ENCODE measurements at places on chromosomes 12 and 14.
A peak's percentile ranks its signal among the peaks of the same experiment; 100 is the strongest.

DNA sequence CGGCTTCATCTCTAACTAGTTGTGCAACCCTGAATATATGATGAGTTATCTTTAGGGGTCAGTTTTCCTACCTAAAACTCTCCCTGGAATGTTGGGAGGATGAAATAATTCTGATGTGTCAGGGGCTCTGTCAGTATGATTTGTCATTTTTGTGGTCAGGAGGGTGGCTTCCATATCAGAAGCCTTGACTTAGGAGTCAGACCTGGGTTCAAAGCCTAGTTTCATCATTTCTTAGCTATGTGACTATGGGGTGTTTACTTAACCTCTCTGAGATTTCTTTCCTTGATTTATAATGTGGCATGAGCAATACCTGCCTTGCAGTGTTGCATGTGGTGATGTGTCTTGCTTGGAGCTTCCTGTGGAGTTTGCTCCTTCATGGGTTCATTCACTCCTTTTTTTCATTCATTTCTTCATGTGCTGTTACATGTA lies 146.8 kb downstream of the CHST11 start:
- DNase-seq = no peak

GRCh38 chr14:24289649-24290280 lies 9.8 kb downstream of the DHRS1 start:
- no peak for DNase-seq

DNA sequence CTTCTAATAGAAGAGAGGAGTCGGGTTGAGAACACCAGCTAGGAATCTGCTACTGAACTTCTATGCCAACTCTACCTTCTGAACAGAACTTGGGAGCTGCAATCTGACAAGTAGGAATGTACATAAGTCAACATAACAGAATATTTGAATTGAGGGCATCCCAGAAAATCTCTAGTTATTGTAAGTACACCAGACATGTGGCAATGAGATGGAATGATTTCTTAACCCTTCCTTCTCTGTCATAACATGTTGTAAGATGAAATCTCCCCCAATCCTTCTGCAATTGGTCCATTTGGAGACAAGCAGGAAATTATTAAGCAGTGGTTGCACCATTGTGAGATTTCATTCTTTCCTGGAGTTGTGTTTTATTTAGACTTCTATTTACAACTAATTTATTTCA lies 68.7 kb upstream of the TMPO start:
- no peak for DNase-seq

- no peak for DNase-seq
Measured at GRCh38 chr12:130952171-130952954, 1.3 kb upstream of the ADGRD1 start.

- no peak for DNase-seq
Measured at GRCh38 chr12:75481774-75482173, 1.2 kb downstream of the GLIPR1 start.

GRCh38 chr14:53516261-53516774 lies 363.2 kb upstream of the DDHD1 start:
- DNase-seq = no peak

DNA sequence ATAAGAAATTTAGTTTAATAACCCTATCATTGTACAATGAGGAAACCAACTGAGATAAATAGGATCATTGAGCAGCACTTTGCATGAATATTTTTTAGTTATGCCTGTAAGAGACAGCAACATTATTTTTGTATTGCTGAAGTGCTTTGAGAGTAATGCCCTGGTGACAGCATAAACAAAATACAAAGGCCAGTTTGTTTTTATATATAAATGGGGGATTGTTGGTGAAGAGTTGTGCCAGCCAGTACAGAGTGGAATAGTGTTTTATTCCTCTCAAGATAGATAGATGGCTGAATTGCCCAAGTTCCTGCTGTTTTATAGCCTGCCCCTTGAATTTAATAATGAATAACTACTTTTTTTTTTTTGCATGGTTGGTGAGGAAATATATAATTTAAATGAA lies 101.8 kb downstream of the CNTN1 start:
- no peak for DNase-seq

- DNase-seq = no peak
Measured at GRCh38 chr12:13348464-13348863, 151.9 kb downstream of the EMP1 start.

GRCh38 chr12:53048033-53048779 lies 1.7 kb upstream of the TNS2 start:
- DNase-seq = peak; percentile 69

- peak; percentile 98 for DNase-seq
Measured at GRCh38 chr14:77320238-77320935, at the start of gene POMT2. TSS of gene POMT2 (minus strand) at chr14:77320883. CDS start at chr14:77320681, 202 bp downstream.

DNA sequence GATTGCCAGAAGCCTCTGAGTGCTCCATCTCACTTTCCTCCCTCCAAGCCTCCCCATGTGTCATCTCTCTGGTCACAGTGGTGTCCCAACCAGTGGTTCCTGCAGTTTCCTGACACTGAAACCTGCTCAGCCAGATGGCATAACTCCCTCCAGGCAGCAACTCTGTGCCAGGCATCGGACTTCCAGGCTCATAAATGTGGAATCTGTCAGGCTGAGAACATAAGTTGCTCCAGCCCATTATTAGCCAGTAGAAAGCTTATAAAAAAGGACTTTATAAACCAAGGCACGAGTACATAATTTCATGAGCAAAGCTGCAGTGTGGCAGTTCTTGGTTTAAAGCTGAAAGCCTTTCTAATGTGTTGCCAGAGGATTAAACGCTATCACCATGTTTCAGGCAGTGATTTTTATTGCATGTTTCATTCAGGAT lies 194.3 kb downstream of the DACT1 start:
- no peak for DNase-seq

DNA sequence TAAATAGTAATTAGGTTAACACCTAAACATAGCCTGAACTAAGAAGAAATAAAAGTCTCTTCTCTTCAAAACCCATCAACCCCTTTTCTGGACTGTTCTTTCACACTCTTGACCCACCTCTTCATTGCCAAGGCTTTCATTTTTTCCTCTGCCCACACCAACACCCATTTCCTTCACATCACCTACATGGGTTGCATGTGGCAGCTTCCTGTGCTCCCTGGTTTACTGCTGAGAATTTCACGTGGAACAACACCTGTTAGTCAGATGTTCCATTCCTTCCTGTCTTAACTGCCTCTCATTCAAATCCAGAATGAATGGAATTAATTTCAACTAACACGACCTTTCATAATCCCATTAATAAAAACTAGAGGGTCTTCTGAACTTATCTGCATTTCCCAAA lies 157.3 kb downstream of the BCAT1 start:
- no peak for DNase-seq

- no peak for DNase-seq
Measured at GRCh38 chr12:108337235-108338223, 1.6 kb downstream of the CMKLR1 start.

DNA sequence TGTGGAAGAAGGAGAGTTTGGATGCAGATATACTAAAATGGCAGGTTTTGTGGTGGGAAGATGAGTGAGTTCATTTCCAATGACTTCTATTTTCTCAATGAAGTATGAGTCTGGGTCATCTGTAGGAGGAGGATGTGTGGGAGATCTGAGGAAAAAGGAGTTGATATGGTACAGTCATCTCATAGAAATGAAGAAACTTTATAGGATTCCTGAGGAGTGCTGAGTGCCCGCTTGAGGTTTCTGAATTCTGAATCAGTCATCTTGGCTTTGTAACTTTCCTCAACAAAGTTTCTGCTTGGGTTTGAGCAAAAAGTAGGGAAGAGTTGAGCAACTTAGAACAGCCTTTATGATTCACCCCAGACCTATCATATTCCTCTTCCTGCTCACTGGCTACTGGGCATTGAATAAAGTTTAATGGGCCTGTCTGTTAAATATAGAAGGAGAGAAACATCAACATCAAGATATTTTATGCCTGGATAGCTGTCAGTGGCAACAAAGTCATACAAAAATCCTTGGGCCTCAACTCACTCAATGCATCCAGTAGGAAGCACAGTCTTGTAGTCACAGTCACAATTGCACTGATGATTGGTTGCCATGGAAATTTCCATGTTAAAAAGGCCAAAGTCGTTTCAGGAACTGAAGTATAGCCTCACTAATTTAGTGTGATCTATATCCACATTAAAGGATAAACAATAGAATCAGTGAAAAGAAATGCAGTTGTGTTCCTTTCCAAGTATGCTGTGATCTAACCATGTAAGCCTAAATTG lies 284.7 kb downstream of the DUSP6 start:
- no peak for DNase-seq

DNA sequence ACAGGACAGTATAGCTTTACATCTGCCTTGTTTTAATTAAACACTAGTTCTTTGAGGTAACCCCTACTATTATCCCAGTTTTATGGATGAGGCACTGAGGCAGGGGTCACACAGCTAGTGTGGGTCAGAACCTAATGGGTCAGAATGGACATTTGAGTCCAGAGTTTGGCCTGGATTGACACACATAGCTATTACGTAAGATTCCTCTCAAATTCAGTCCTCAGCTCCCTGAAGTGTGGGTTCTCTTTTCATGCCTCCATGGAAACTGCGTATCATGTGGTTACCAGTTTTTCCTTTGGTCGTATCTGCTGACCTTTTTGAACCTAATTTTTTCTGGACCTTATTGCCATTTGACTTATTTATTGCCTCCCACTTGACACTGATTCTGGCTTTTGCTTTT lies 40.4 kb downstream of the PSEN1 start:
- no peak for DNase-seq

DNA sequence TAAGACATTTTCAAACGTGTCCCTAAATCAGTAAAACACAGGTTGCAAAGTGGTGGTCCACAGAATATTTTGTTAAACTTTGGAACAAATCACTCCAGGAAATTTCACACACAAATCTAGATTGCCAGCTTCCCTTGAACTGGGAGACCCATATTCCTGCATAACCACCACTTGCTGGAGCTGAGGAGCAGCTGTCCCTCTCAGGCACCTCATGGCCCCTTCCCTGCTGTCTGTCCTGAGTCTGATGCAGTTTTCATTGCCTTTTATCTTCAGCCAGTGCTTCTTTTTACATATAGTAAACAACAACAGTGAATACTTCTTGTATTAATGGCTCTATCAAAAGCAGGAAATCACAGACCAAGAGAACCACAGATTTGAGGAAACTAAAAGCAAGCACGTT lies 289.3 kb downstream of the MED13L start:
- DNase-seq = no peak

- DNase-seq = no peak
Measured at GRCh38 chr12:54132976-54133771, 55.6 kb downstream of the SMUG1 start.

- no peak for DNase-seq
Measured at GRCh38 chr14:54000341-54000811, 43.8 kb upstream of the BMP4 start.

- no peak for DNase-seq
Measured at GRCh38 chr14:68124979-68125731, 305.6 kb downstream of the RAD51B start.

GRCh38 chr12:80269803-80270552 lies 170.6 kb downstream of the OTOGL start:
- DNase-seq = no peak

DNA sequence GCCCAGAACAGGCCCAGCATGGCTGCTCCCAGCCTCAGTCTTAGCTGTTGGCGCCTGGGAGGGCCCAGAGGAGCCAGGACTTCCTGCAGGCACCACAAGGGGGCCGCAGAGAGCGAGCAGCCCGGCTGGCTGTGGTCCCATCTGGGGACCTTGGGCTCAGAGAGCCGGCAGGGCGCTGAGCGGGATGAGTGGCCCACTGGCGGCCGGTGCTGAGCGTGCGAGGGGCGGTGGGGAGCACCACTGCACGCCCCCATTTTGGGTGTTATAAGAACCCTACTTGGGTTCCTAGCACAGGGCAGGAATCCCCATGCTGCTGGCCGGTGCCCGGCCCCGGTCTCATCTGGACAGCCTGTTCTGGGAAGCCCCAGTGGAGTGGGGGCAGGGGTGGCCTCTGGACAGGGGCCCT lies 25.9 kb upstream of the CRIP2 start:
- DNase-seq = peak; percentile 55

- DNase-seq = no peak
Measured at GRCh38 chr14:22291406-22291805, 297.6 kb downstream of the DAD1 start.

DNA sequence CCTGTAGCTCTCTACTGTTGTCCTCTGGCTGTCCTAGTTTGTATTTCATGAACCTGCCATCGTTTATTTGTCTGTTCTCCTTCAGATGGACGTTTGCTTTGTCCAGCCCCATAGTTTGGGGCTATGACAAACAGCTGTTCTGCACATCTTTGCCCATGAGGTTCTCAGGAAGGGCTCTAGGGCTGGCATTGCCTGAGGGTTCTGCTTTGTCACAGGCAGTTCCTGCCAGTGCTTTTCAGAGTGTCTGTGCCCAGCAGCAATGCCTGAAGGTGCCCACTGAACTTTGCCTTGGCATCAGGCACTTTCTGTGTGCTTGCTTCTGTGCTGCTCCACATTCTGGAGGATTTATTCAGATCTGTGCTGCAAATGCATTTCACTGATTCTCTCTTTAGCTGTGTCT lies 361.3 kb downstream of the TMEM121 start:
- no peak for DNase-seq

GRCh38 chr12:104576980-104577580 lies 120.3 kb downstream of the CHST11 start:
- no peak for DNase-seq

DNA sequence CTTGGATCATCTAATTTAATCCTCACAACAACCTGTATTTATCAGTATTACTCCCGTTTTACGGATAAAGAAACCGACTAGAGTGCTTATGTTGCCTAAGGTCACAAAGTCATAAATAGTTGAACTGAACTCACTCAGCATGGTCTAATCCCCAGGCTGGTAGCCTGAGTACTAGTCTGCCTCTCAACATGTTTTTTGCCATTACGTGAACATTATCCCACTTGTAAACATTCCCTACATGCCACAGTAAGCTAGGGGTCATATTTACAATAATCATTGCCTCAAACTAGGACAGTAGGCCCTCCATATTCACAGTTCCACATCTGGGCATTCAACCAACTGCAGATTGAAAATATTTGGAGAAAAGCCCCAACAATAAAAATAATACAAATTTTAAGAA lies 12.1 kb downstream of the SNRPF start:
- no peak for DNase-seq

DNA sequence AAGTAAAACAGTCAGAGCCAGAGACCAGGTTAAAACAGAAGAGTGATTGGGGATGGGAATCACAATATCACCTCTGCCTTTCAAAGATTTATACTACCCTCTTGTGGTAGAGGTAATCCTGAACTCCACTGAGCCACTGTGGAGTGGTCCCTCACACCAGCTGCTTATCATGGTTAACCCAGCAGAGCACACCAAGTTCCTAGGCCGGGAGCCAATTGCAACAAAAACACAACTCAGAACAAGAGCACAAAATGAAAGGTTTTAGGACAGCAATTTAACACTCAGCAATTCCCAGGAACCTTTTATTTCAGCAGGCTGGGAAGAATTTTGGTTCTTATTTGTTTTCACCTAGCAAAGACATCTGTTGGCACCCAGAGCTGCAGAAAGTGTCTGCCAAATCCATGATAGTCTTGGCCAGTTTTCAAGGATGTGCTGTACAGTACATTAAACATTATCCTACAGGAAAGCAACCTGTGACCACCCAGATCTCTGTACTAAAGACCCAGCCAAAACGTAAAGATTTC lies 220.5 kb upstream of the ATXN7L3B start:
- peak; percentile 43 for DNase-seq

GRCh38 chr12:38445040-38445439 lies 128.5 kb downstream of the ALG10B start:
- no peak for DNase-seq

All from head of caudate nucleus (tissue), 42 donors.